Activated effector memory CD4-positive, alpha-beta T cell treated with Interleukin-2 at 50 U/mL for 16 hours (primary cell): ENCODE measurements at places on chromosomes 3 and 15.

GRCh38 chr3:52053307-52054304 is 2.8 kb downstream of the DUSP7 start:
- peak; percentile 21 for DNase-seq

DNA sequence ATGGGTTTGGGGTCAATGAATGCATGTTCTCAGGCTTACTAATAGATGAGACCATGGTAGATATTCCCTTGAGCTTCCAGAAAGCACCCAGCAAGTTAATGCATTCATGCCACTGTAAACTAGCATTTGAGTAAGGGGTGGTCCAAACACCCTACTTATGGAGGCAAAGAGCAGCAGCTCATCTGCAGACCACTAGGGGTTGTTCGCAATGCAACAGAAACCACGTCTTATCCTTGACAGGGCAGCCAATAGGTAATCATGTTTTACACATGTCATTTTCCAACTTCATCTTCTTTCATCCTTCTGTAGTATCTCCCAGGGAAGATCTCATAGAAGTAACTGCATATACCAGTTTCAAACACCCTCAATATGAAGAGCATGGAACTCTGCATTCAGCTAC is 330.2 kb downstream of the RORA start:
- DNase-seq = no peak

- DNase-seq = no peak
Measured at GRCh38 chr3:170485294-170485693, 66.6 kb downstream of the CLDN11 start.

DNA sequence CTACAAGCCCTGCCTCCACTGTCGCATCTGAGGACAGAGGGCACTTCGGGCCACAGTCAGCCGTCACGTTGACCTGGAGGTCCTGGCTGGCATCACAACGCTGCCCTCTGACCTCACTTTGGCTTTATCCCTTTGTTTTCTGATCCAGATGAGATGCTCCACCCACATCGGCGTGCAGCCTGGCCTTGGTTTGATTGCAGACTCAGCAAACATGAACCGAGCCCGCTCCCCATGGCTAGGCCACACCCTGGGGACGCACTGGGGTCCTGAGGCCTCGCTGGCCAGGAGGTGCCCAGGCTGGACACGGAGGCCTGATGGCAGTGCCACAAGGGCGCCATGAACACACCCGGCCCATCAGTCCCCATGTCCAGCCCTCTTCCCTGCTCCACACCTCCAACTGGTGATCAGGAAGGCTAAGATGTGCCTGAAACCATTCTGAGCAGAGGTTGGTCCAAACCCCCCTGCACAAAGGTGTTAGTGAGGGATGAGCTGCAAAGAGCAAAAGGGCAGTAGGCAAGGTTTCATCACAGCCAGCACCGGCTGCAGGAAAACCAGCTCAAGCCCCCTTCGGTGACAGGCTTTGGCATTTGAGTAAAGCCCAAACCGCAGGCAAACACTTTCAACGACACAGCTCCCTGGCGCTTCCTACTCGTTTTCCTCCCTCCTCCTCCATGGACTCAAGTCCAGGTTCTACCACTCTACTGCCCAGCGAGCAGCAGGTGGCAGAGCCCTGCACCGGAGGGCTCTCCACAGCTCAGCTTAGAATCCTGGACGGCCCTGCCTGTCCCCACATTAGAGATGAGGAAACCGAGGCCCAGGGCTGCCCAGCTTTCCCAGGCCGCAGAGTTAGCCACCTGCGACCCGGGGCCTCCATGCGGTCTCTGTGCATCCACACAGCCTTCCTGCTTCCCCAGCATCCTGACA is 165.8 kb downstream of the NUP210 start:
- DNase-seq = no peak

GRCh38 chr3:183572935-183573334 is 17.4 kb upstream of the KLHL6 start:
- DNase-seq = no peak

DNA sequence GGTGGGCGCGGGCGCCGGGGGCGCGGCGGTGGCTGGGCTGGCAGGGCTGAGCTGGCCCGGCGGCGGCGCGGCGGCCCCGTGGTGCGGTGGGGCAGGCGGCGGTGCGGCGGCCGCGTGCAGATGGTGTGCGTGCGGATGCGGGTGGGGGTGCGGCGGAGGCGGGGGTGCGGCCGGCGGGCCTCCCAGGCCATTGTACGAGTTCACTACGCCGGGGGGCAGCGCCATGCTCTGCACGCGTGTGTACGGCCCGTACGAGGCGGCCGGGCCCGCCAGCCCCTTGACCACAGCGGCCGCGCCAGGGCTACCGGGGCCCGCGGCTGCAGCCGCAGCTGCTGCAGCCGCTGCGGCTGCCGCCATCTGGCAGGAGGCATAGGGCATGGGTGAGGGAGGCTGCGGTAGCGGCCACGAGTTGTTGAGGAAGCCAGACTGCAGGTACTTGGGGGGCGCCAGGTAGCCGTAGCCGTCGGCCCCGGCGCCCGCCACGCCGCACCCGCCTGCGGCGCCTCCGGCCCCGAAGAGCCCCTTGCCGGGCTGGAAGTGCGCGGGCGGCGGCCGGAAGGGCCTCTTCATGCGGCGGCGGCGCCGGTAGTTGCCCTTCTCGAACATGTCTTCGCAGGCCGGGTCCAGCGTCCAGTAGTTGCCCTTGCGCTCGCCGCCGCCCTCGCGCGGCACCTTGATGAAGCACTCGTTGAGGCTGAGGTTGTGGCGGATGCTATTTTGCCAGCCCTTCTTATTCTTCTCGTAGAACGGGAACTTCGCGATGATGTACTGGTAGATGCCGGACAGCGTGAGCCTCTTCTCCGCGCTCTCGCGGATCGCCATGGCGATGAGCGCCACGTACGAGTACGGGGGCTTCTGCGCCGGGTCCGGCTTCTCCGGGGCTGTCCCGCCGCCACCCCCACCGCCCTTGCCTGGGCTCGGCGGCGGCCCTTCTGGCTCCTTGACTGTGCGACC is 951 bp downstream of the FOXL2 start:
- DNase-seq = no peak

- no peak for DNase-seq
Measured at GRCh38 chr3:21620511-21621155, 130.4 kb downstream of the ZNF385D start.

GRCh38 chr3:101156787-101157345 is 163.5 kb downstream of the IMPG2 start:
- no peak for DNase-seq

DNA sequence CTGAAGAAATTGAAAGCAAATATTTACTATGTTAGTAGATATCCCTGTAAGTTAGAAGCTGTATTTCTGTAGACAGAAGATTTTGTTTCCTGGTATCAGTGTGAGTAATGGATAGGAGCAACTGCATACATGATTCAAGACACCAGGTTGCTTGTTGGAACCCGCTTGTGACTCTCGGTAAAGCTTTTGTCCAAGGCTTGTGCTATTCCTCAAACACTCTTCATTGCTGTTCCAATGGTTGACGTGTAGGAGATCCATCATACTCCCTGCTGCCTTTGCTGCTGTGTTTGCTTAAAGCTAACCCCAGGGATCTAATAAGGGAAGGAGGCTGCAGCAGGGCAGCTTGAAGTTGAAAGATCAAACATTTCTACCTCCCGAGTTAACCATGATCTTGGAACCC is 160.1 kb downstream of the RSRC1 start:
- no peak for DNase-seq

DNA sequence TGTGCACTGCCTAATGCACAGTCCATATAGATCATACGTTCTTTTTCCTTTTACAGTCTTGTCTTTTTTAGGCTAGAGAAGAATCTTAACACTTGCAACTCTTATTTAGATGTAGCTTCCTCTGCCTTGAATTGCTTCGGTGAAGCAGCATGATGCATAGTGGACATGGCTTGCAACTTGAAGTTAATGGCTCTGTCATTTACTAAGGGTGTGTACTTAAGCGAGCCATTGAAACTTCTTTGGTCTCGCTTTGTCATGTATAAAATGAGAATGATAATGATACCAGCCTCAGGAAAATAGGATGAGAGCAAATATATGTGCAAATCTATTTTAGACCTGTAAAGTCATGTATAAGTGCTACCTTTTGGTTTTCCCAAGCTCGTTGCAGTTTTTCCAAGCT is 147.4 kb downstream of the GHSR start:
- DNase-seq = no peak

DNA sequence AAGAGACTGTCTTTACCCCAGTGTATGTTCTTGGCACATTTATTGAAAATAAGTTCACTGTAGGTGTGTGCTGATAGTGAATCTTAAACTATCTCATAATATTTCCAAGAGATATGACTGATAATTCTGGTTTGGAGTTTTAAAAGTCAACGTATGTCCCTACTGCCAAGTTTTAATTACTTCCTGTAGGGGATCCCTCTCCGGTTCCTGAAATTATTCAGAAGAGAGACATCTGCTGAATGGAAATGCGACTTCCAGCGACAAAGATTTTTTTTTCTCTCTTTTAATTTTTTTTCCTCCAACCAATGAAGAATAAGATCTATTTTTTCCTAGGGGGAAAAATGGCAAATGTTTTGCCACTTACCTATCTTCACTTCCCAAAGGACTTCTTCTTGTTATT is 498.9 kb upstream of the TGFBR2 start:
- no peak for DNase-seq

DNA sequence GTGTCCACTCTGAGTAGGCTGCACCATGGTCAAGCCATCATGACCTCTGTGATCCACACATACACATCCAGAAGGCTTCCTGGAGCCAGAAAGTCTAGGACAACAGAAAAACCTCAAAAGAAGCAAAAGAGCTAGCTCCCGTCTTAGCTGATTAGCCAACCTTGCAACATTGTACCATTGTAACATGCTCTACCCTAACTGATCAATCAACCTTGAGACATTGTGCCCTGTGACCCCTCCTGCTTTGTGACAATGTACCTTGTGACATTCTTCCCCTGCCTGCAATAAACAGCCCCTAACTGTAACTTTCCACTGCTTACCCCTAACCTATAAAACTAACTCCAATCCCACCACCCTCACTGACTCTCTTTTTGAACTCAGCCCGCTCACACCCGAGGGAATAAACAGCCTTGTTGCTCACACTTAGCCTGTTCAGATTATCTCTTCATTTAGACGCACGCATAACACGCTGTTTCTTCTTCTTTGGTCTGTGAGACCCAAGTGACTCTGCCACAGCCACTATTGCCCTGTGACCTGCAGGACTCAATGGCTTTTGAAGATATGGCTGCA is 1104.6 kb downstream of the OTOL1 start:
- DNase-seq = no peak

DNA sequence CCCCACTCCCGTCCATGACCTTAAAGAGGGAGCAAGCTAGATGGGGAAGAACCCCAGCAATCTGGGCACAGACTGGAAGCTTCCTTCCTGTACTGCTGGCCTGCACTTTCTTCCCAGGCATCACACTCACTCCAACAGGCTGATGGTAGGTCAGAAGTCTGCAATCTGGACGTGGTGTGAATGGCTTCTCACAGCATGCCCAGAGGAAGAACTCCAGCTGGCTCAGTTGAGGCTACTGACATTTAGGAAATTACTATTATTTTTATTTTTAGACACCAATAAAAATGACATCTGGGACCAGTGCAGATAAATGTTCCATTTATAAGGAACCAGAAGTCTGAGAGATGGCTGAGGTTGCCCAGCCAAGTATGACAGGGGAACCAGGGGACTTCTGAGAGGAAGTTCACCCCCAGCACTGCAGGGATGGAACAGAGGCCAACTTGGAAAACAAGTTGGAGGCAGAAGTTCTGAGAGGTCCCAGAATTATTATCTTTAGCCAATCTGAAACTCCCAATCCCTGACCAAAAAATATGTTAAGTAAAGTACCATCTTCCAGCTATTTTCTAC is 163.8 kb upstream of the CTNNB1 start:
- no peak for DNase-seq

DNA sequence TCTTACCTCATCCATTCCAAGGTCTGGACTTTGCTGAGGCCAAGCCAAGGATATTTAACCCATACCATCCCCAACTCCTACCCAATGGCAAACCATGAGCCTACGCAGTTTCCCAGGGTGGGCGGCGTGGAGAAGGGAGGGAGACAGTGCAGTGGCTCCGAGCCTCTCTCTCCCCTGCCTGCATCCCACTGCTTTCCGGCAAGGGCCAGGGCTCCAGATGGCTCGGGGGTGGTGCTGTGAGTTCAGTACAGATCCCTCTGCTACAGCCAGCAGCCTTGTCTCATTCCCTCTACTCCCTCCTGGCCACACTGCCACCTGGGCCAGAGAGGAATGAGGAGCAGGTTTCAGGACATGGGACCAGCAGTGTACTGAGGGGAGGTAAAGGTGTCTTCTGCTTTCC is 44.3 kb upstream of the APEH start:
- no peak for DNase-seq

DNA sequence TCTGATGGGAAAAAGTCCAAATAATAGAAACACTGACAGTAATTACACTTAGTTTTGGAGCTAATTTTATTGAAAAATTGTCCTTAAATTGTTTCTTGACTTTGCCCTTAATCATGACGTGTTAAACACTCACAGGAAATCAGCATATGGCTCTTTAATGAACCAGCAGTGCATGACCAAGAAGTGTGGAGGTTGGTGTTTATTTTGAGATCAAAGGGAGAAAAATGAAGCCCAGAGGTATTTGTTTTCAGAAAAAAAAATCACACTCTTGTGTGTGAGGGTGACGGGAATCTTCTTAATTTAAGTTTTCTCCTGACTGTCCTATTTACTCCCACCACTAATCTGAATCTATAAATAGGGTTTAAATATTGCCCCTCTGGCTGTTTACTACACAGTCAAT is 28.8 kb upstream of the SYNM start:
- no peak for DNase-seq

DNA sequence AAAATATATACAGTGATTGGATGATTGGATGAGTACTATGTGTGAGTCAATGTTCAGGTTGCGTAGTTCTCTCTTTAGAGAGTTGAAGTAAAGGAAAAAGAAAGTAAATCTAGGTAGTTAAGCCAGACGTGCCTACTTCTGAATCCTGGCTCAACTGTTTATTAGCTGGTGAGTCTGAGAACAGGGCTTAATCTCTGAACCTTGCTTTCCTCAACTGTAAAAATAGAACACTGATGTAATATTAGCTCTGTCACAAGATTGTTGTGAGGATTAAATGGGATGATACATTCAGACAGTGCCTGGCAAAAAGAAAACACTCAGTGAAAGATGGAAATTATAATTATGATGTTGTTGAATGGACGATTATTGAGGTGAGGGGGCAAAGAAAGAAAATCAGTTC is 413.4 kb downstream of the MAGI1 start:
- DNase-seq = no peak

GRCh38 chr3:39190281-39191025 is 1.9 kb downstream of the XIRP1 start:
- DNase-seq = no peak

GRCh38 chr15:84992157-84992944 is 10.7 kb downstream of the PDE8A start:
- DNase-seq = no peak

- DNase-seq = no peak
Measured at GRCh38 chr3:114839476-114839875, 307.6 kb downstream of the ZBTB20 start.
